ENCODE measurements at places on chromosomes 3 and 15. TPM values are rescaled to one million over a fixed set of nuclear protein-coding genes. Genes with fewer than 3 reads are reported as not detected.
A peak's percentile ranks its signal among the peaks of the same experiment; 100 is the strongest.

DNA sequence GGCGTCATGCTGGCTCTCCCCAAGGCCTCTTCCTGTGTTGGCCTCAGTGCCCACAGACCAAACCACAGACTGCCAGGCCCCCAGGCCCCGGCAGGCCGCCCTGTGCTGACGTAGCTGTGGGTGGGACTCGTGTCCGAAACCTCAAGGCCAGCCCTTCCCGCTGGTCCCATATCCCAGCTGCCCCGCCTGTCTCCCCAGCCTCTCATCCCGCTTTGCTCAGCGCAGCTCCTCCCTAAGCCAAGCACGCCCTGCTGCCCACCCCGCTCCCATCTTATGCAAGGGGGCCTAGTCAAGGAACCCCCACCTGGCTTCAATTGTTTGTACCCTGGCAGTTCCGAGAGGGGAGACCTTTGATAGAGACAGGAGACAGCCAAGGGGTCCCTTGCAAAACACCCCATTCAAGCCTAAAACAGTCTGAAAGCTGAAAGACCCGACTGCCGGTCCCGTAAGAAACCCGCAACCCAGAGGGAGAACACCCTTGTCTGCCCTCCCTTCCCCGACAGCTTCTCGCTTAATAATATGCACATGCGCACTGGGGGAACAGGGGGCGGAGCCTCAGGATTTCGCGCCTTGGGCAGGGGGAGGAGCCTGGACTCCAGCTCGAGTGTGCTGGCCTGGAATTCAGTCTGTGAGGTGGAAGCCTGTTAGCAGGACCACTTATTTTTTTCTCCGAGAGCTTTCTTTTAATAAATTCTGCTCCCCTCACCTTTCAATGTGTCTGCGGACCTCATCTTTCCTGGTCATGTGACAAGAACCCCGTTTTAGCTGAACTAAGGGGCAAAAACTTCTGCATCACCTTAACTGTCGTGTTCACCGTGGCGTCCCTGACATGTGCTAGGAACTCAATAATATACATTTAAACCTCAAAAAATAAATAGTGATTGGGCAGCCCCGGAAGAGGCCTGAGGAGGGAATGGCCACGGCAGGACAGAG is 17.2 kb downstream of the TNFAIP8L3 start:
- peak; percentile 84 for DNase-seq

Gene SERF2
- 757 TPM for total RNA-seq

- peak; percentile 62 for DNase-seq
These were observed 129.4 kb downstream of the VGLL4 start for GRCh38 chr3:11514191-11514821.

GRCh38 chr15:71808311-71809020 is 1.9 kb upstream of the NR2E3 start:
- no peak for DNase-seq

- peak; percentile 90 for DNase-seq
These were observed 424.8 kb downstream of the LPP start for GRCh38 chr3:188578576-188579363.

DNA sequence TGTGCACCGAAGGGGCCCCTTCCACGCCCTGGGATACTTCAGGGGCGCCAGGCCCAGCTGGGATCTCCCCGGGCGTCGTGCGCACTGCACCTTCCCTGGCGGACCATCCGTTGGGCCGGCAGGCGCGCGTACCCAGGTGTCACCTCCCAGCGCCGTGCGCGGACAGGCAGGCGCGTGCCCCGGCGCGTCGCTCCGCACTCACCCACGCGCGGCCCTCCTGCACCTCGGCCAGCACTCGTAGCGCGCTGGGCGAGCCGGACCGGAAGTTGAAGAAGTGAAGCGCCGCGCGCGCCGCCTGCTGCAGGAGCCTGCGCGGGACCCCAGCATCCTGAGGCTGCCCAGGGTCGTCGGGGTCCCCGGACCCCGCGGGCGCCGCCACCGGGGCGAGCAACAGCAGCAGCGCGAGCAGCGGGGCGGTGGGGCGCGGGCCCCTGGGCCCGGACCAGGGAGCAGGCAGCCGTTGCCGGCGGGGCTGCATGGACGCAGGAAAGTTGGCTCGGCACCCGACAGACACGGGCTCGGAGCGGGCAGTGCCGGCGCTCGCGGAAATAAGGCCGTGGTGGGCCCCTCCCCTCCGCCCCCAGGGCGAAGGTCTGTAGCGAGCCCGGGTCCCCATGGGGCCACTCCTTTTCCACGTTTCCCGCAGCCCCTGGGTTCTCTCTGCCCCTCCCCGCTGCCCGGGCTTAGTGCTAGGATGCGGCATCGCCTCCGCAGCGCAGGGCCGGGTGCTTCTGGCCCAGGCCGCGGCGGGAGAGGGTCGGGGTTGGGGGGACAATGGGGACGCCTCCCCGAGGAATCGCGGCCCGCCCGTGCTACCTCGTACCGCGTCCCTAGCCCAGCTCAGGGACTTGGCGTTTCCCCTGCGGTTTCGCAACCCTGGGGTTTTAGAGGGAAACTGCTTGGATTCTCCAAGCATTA is at the start of gene RARRES1:
Gene RARRES1 (minus strand): TSS at position 520 of the 918 bp plus-strand sequence. CDS start 42 bp downstream, at position 478.
- DNase-seq, result peak; percentile 87

Gene RTP3
- total RNA-seq, result not detected

Gene PDCD6IP
- total RNA-seq, result 125 TPM

- no peak for DNase-seq
These were observed 50.6 kb downstream of the CMTM6 start for GRCh38 chr3:32452009-32452408.

Gene CCR9
- not detected for total RNA-seq

GRCh38 chr3:160755776-160756304 is at the start of gene PPM1L:
Gene PPM1L (plus strand): TSS chr3:160756231.
- DNase-seq, result peak; percentile 80

Gene GOLGA8N
- total RNA-seq, result 11.4 TPM

DNA sequence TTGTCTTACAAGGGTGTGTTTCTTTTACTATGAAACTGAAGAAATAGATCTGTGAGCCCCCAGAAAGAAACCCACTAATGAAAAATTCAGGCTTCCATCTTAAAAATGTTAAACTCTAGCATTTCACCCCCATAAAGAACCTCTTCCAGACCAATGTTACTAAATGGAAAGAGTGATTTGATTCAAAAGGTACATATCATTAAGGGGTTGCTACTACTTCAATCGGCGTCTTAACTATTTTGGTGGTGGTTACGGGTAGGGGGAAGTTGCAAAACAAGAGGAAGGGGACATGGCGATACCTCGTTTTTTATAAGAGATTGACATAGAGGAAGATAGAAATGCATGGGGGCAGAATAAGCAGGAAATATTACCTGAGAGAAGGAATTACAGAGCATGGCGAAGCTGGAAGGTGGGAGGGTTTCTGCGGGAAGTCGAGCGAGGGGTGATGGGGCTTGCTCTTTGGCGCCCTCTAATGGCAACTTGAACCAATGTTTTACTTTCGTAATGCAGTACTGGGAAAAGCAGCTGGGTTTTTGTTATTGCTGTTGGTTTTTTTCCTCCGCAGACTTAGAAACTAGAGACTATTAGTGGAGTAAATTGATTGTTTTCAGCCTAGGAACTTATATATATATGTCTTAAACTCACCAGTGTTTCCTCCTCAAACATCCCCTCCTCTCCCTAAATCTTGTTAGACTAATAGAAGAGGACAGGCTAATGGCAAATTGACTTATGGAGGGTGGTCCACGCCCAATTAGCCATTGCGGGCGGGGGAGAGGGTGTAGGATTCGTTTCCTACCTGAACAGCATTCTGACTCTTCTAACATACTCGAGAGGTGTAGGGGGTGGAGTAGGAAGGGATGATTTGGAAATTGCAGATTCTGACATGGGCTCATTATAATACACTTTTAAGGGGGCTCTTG is 11.3 kb upstream of the SOX2 start:
- DNase-seq, result no peak

- no peak for DNase-seq
These were observed at the start of gene ARL14 for GRCh38 chr3:160676547-160677303. Gene ARL14 (plus strand): TSS chr3:160677160. CDS start chr3:160677347, 187 bp downstream.

DNA sequence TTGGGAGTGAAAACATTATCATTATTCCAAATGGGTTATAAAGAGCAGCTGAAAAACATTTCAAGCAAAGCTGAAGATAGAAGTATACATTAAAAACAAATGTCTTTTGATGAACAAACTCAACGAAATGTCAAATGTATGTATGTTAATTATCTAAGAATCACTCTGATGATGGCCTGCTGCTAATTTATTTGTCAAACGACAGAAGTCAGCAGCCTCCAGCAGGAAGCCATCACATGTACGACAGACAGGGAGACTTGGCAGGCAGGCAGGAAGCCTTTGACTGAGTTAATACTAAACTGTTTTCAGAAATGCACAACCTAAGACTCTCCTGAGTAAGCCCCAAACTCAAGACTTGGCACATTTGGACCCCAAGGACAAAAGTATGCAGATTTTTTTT is 491.1 kb downstream of the ZNF385D start:
- DNase-seq, result no peak

Gene CCDC9B
- 97.2 TPM for total RNA-seq

DNA sequence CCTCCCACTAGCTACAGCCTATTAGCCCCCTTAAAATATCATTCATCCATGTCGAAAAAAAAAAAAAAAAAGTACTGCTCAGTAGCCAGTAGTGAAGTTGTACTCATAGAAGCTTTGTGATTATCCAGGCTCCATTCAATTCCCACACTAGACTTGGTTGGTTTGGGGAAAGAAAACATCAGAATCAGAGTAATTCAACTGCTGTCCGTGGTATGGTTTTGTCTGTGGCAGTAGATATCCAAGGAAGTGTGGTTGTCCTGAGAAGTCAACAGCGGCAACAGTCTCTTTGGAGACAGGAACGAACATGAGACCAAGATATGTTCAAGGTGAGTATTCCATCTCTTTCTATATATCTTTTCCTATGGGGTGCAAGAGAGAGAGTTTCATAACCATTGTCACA is 99.2 kb downstream of the GOLIM4 start:
- DNase-seq, result no peak

Gene CPNE9
- total RNA-seq, result not detected

Gene ARHGAP31
- 18.0 TPM for total RNA-seq

GRCh38 chr3:37249294-37249693 is 74.9 kb upstream of the LRRFIP2 start:
- no peak for DNase-seq

- DNase-seq, result no peak
These were observed 7.7 kb upstream of the SCN10A start for GRCh38 chr3:38823722-38824121.

GRCh38 chr15:31032961-31033371 is 41.5 kb upstream of the MTMR10 start:
- no peak for DNase-seq

Gene EPHA3
- total RNA-seq, result 13.8 TPM

DNA sequence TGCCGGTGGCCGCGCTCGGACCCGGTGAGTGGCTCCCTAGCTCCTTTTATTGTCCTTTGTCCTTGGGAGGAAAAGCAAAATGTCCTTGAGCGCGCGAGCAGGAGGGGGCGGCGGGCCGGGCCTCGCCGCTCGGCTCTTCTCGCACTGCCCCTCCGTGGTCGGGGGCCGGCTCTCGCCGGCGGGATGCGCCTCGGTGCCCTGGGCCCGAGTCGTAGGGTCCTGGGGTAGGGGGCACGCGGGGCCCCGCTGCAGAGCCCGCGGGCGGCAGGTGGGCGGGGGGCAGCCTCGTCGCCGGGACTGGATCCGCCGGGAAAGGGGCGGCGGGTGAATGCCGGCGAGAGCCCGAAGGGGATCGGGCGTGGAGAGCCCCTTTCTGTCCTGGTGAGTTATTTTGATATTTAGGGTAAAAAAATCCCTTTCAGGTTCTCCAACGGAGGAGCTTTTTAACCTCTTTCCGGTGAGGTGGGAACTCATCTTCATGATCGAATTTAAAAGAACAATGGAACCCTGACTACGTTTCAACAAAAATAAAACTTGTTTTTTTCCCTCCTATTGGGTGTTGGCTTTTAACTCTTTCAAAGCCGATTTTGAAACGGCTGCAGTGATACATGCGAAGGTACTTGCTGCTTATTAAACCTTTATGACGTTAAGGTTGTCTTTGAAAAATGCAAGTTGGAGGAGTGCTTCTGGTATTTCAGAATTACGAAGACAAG is 16.8 kb upstream of the CHD2 start:
- no peak for DNase-seq

GRCh38 chr15:38378161-38378560 is 75.8 kb upstream of the FAM98B start:
- peak; percentile 67 for DNase-seq

DNA sequence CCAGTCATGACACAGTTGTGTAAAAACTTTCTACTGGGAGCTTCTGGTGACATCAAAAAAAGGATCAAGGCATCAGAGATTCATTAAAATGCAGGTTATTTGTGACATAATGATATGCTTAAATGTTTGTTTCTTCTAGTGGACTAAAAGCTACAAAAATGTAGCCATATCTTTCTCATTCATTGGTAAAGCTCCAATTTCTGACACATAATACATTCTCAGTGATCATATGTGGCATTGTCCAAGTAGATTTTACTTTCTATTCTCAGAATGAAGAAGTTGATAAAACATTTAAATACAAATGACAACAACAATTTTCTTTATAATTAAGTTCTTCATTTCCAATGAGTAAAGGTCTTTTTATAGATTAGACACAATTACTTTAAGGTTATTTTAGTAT is 71.0 kb upstream of the ARHGEF26 start:
- no peak for DNase-seq

- no peak for DNase-seq
These were observed 6.5 kb downstream of the RPS17 start for GRCh38 chr15:82533801-82534200.
